ENCODE measurements at places on chromosomes 5 and 9. TPM values are rescaled to one million over a fixed set of nuclear protein-coding genes. Genes with fewer than 3 reads are reported as not detected.
A peak's percentile ranks its signal among the peaks of the same experiment; 100 is the strongest.

The ACOT12 gene
- total RNA-seq: 6.5 TPM

The SLCO6A1 gene
- total RNA-seq: 1.2 TPM

The COL5A1 gene
- total RNA-seq: 33.8 TPM

The PLPPR1 gene
- total RNA-seq: 35.5 TPM

The GDNF gene
- 0.49 TPM for total RNA-seq

The LCN2 gene
- 3.0 TPM for total RNA-seq

DNA sequence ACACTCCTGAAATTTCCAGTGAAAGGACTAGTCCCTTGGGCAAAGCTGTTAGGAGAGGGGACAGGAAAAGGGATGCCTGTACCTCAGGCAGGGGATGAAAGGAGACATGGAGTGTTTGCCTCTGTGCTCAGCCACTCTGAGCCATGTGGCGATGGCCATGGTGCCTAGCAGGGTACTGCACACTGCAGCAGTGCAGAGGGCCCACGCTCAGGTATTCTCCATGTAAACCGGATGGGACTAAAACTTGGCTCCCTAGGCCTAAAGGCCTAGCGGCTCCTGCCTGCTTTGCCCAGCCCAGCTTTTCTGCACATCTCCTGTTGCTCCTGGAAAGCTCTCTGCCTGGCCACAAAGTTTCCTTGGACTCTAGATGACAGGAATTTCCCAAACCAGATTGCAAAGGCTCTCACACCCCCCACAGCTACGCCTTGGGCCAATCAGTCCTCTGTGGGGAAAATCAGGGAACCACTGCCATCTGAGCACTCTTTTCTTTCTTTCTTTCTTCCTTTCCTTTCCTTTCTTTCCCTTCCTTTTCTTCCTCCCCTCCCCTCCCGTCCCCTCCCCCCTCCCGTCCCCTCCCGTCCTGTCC is 44.3 kb downstream of the HABP4 start:
- no peak for ATAC-seq

DNA sequence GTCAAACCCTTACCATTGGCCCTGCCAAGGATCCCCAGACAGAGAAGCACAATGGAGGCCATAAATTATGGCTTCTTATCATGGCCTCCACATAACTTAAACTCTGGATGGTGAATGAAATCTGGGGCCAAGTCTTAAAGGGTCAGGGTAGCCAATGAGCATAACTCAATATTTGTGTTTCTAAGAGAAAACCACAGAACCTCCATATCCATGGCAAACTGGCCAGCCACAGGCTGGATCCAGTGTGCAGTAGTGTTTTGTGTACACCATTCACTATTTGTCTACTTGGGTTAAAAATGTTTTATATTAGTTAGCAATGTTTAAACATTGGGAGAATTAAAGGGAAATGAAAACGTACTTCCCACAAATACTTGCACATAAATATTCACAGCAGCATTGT is 60.8 kb downstream of the CDO1 start:
- no peak for ATAC-seq

GRCh38 chr5:40124367-40124766 is 555.3 kb upstream of the PTGER4 start:
- ATAC-seq: no peak

GRCh38 chr5:150763023-150763769 is 4.4 kb upstream of the DCTN4 start:
- no peak for ATAC-seq

DNA sequence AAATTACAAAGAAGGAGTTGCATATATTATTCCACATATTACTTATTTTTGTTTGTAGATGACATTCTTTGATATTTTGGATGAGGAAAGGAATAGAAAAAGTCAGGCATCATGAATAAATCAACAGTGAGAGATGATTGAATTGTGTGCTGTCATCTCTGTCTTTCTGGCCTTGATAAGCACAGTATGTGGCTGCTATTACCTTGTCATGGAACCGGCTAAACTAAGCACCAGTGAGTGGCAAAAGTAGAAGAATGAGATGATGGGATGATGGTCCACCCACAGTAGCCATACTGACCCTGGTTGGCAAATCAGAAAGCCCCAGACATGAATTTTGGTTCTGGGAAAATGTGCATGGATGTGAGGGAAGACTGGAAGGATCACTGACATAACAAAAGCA is 361.2 kb upstream of the DMAC1 start:
- no peak for ATAC-seq

DNA sequence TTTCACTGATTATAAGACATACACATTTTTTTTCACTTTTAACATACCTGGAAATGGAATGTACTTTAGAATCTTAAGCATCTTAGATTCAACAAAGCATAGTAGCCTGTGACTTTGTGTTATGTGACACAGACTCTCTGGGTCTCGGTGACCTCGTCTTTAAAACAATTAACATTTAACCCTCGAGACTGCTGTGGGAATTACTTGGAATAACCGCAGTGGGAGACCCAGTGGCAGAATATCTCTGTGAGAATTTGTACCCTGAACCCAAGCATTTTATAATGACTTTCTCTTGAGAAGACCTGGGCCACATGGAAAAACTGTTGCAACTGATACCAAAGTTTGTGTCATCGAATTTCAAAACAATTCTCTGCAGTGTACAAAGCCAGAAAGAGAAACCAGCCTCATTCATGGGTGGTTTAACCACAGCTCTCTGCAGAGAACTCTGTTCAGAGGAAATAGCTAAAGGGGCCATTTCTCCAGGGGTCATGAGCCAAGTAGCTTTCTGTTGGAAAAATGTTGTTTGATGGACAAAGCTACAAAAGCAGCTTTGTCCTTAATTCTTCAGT is 10.0 kb upstream of the RETREG1 start:
- ATAC-seq: no peak

GRCh38 chr9:133558191-133559126 is 24.0 kb downstream of the ADAMTSL2 start:
- ATAC-seq: peak; percentile 80

DNA sequence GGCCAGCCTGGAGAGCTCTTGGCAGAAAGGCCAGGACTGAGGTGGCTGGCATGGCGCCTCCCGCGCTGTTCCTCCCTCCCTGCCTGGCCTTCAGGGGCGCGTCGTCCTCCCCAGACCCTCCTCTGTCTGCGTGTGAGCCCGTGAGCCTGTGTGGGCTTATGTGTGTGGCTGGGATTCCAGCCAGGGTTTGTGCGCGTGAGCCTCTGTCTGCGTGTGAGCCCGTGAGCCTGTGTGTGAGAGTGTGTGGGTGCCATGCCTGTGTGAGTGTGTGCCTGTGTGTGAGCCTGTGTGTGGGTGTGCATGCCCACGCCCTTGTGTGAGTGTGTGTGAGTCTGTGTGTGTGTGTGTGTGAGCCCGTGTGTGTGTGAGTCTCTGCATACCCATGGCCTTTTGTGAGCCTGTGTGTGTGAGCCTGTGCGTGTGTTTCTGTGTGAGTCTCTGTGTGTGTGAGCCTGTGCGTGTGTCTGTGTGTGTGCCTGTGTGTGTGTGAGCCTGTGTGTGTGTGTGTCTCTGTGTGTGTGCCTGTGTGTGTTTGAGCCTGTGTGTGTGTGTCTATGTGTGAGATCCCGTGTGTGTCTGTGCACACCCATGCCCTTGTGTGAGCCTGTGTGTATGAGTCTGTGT is 13.0 kb downstream of the RXRA start:
- peak; percentile 42 for ATAC-seq

GRCh38 chr9:18726546-18726945 is 252.6 kb downstream of the ADAMTSL1 start:
- ATAC-seq: peak; percentile 22

DNA sequence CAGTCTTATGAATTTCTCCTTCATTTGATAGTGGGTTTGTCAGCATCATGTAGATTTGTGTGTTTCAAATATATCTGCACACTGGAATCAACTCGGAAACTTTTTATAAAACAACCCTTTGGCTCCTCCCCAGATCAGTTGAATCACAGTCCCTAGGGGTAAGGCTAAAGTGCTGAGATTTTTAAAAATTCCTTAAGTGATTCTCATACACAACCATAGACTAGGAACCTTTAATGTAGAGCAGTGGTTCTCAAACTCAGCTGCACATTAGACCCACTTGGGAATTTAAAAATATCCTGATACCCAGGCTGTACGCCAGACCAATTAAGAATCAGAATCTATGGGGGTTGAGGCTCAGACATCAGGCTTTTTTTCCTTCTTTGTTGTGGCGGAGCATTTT is 17.5 kb upstream of the JAK2 start:
- no peak for ATAC-seq

DNA sequence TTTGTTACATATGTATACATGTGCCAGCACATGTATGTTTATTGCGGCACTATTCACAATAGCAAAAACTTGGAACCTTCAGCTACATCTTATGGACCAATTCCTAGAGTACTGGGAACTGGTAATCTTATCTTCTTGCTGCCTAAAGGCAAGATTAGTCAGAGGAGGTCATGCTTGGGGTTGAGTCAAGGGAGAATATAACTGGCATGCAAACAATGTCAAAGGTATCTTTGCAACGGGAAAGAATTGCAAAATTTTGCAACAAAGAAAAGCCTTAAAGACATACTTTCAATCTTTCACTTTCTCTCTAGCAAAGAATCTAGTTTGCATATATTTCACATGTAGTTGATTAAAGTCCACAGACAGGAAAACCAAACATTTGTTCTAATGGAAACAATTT is 145.2 kb downstream of the EDIL3 start:
- ATAC-seq: peak; percentile 53

DNA sequence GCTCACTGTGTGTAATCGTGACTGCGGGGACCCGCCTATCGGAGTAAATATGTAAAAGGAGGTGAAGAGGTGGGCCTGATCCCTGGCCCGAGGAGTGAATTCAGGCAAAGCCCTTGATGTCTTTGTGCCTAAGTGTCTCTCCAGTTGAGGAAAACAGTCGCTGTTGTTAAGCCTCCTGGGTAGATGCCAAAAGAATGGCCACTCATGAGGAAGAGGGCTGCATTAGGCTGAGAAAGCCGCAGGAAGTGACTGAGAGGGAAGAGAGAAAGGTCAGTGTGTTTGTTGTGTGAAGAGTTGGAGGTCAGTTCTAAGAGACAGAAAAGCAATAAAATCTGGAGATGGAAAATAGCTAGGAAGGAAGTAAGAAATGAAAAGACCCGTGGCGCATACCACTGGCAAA is 35.8 kb upstream of the PIP5K1B start:
- peak; percentile 16 for ATAC-seq

DNA sequence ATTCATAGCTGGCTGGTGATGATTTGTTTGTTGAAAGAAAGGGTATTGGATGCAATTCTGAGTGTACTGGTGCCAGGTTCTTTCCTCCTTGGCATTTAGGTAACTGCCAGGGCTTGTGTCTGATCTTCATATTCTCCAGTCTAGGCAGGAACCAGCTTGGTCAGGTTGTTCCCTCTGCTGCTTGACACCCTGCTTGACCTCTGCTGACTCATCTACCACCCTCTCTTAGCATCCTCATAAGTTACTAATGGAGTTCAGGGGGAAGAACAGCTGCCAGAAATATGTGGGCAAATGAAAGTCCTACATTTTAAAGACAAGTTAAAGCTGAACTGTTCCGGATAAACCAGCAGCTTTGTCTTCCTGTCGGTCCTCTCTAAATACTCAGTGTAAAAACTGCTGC is 116.1 kb upstream of the TNC start:
- ATAC-seq: peak; percentile 61

DNA sequence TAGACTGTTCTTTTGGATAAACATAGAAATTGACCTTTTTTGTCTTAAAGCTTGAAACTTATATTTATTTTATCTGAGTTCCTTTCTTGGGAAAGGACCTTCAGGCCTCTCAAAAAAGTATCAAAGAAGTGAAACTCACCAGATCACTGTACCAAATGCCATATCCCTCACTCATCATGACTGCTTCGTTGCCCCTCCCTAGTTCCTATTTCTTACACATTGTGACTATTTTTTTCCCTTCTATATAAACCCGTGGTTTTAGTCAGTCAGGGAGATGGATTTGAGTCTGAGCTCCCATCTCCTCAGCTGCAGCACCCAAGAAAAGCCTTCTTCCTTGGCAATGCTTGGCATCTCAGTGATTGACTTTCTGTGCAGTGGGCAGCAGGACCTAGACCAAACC is 129.4 kb downstream of the LPAR1 start:
- no peak for ATAC-seq

DNA sequence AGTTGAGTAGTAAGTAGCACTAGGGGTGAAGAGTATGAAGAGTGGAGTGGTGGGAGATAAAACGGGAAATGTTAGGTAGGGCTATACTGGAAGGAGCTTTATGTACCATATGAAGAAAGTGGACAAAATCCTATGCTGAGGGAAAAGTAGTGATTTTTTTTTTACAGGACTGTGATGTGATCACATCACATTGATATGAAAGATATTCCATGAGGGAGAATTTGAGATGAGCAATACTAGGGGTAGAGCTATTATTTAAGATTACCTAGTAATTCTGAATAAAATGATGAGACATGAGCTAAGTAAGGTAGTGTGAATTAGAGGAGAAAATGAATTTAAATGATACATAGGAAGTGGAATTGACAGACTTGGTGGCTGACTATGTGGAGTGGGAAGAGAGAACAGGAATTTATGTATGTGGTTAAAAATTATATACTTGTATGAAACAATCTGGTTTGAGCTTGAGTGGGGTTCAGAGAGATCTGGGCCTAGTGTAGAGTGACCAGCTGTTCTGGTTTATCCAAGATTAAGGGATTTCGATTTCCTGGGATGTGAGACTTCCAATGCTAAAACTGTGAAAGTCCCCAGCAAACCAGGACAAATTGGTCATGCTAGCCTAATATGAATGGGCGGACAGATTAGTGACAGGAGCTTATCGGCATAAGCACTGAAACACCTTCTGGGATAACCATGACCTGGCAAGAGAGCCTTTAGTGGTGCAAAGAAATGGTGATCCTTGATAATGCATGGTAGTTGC is 29.3 kb upstream of the STOM start:
- ATAC-seq: no peak

DNA sequence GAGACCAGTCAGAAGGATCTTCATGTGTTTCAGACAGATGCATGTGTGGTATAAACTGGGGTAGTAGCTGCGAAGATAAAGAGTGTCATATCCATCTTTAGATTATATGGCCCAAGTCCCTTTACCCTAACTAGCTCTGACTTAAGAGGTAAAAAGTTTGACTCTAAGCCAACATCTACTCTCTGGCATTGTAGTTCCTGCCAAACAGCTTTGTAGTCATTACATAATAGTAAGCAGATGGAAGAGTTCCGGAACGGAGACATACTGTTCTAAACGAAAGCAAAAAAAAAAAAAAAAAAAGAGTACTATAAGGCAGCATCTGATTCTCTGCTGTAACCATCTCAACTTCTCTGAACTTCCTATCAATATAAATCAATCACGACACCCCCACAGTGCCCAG is 48.8 kb downstream of the CEMIP2 start:
- ATAC-seq: no peak

DNA sequence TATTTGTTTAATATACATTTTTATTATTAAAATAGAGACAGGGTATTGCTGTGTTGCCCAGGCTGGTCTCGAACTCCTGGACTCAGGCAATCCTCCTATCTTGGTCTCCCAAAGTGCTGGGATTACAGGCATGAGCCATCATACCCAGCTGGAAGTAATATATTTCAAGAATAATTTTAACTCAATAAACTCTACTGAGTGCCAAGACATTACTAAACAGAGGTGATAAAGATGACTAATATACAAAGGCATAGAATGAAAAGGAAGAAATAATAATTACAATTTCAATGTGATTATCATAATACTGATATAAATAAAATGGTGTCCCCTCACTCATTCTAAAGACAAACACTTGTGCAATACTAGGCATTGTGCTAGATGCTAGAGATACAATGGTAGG is 13.9 kb downstream of the GOLPH3 start:
- no peak for ATAC-seq

GRCh38 chr9:131868766-131869165 is 128.9 kb upstream of the RAPGEF1 start:
- ATAC-seq: peak; percentile 37
